CD4-positive, alpha-beta T cell treated with Interleukin-12 subunit alpha and Interleukin-12 subunit beta, for 1 hour (primary cell): ENCODE measurements at places on chromosomes 1 and 21.
A peak's percentile ranks its signal among the peaks of the same experiment; 100 is the strongest.

GRCh38 chr1:244705261-244706234 lies 52.6 kb downstream of the DESI2 start:
- DNase-seq, result no peak

DNA sequence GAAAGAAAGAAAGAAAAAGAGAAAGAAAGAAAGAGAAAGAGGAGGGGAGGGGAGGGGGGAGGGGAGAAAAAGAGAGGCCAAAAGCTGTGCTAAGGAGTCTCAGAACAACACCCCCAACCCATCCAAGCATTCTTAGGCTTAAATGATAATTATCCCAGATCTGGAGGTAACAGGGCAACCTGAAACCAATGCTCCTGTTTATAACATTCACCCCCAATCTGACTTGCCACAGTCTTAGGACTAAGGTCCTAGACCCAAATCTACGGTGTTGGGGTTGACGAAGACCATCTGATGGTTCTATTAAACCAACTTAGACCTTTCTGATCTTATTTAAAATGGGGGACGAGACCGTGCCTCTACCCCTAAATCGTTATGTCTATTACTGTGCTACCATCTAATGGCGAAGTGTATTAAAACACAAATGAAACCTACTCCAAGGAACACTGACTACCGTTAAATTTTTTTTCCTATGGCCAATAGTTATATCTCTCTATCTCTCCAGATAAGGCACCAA lies 119.3 kb upstream of the CDC42BPA start:
- peak; percentile 6 for DNase-seq

DNA sequence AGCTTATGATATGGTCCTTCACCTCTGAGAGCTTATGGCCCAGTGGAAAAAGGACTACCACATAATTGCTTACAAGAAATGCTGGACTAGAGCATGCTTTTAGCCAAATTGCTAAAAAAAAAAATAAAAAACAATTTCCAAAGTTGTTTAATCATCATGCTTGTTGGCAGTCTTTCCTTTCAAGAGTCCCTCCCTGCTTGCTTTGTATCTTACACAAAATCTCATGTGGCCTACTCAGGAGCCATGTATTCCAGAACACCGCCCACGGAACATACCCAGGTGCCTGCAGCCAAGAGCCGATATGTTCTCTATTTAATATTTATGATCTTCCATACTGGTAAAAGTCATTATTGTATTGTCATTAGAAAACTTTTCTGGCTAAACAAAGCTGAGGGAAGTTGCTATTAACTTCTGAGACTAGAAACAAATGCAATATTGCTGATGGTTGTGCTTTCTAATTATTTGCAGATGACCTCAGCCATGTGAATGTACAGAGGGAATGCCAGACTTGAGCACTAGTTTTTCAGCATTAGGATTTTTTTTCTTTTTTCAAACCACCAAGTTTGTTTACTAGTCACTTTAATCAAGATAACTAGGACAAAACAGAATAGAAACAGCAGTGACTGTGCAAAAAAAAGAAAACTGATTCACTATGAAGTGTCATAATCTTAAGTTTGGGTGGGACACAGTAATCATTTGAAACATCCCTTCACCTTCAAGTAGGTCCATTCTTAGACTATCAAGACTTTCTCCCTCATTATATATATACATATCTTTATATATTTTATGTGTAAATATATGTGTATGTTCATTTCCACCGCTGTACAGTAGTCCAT lies 129.3 kb upstream of the GORAB start:
- DNase-seq, result no peak

- DNase-seq, result peak; percentile 46
These were observed 816 bp downstream of the EDEM3 start for GRCh38 chr1:184753608-184754475.

DNA sequence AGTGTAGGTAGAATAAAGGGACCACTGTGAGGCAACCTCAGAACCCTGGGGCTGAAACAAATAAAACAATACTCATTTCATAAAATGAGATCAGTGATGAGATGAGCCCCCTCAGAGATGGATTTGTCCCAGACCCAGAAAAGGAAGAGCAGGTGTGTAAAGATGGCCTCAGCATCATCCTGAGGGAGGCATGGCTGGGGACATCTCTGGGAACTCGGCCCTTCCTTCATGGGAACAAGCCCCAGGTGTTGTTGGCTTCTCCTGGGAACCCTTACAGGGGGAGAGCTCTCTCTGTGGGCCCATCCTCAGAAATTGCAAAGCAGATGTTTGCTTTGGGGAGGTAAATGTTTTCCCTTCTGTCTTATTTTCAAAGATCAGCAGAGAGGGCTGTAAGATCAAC lies 133.2 kb upstream of the USP24 start:
- DNase-seq, result no peak

DNA sequence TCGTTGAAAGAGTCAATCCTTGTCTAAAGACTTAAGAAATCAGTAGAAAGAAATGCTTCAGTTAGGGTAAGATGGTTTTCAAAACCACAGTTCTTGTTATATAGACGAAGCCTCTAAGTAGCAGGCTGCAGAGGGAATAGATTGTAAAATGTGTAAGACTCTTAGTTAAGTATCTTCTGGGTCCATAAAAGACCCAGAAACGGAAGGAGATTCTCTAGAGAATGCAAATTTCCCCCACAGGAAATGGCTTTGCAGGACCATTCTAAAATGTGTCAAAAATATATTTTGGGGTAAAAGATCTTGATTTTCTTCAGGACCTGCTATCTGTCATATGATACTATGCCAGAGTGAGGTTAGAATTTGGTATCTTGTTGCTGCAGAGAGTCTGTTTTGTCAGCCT lies 13.4 kb downstream of the OR2T1 start:
- DNase-seq, result no peak

DNA sequence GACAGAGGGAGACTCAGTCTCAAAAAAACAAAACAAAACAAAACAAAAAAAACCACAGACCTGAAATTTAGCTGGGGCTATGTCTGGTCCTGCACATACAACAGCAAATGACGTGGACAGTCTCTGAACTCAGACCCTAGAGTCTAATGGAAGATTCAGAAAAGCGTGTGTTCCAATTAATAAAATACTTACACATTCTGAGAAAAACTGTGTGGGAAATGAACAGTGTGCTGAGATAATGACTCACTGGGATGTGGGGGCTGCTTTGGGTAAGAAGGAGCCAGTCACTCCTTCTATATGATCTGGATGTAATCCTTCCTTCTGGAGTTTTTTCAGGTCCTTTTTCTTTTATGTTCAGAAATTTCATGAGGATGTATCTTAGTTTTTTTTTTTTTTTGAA lies 29.4 kb downstream of the CLDN14 start:
- no peak for DNase-seq

GRCh38 chr21:29540289-29540688 lies 241.6 kb downstream of the BACH1 start:
- no peak for DNase-seq

- DNase-seq, result no peak
These were observed 38.5 kb downstream of the IER5 start for GRCh38 chr1:181126871-181127587.

- DNase-seq, result no peak
These were observed 24.8 kb upstream of the ALDH4A1 start for GRCh38 chr1:18927082-18927653.

- DNase-seq, result peak; percentile 17
These were observed 57.8 kb downstream of the ZNF281 start for GRCh38 chr1:200351826-200352549.

GRCh38 chr1:236920286-236920894 lies 83.9 kb downstream of the MT1HL1 start:
- no peak for DNase-seq

- DNase-seq, result no peak
These were observed 860.8 kb upstream of the B3GALT2 start for GRCh38 chr1:194047206-194047605.

GRCh38 chr1:207134581-207134980 lies 30.5 kb downstream of the C4BPA start:
- DNase-seq, result no peak

DNA sequence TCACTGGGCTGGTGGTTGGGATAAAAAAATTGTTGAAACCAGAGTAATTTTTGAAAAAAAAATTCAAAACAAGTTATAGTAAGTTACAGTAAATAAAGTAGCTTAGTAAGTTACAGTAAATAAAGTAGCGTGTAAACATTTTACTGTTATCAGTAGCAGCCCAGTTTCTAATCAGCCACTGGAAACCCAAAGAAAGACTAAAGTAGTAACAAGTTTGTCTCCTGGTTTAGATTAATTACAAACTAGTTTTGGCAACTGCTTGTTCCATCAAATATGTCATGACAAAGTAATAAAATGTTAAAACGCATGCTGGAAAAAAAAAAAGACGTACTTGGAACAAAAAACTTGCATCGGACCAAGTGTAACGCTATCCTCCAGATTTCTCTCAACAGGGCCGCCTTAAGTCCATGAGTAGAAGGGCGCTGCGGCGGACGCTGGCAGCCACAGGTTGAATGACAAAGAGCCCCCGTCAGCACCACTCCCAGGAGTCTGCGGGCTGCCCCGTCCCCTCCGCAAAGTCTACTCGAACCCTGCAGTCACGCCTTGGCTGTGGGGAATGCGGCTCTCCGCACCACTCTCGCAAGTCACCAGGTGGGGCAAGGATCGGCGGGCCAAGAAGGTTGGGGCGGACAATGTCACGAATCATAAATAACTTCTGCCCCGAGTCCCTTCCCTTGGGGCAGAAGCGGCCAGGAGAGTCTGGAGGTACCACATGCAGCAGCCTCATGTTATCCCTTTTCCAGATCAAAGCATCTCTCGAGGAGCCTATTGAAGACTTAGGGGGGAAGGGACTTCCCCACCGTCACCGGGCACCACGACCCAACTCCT lies 837 bp downstream of the SLC16A1 start:
- DNase-seq, result peak; percentile 52

DNA sequence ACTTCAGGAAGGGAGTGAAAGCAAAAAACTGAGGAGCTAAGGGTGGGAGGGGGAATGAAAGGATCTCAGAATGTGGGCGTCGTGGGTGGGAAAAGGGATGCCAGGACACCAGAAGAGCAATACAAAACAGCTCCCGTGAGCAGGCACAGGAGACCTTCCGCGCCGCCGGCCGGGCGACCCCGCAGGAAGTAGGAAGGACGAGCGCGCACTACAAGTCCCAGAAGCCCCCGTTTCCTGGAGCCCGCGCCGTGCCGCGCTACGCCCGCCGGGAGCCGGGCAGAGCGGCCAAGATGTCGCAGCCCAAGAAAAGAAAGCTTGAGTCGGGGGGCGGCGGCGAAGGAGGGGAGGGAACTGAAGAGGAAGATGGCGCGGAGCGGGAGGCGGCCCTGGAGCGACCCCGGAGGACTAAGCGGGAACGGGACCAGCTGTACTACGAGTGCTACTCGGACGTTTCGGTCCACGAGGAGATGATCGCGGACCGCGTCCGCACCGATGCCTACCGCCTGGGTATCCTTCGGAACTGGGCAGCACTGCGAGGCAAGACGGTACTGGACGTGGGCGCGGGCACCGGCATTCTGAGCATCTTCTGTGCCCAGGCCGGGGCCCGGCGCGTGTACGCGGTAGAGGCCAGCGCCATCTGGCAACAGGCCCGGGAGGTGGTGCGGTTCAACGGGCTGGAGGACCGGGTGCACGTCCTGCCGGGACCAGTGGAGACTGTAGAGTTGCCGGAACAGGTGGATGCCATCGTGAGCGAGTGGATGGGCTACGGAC lies at the start of gene PRMT6:
Gene PRMT6, plus strand, starts transcription at position 249 of the 771 bp plus-strand sequence. Its CDS starts 42 bp downstream, at position 291.
- peak; percentile 76 for DNase-seq
